Heart right ventricle (tissue), 16 donors: ENCODE measurements at places on chromosomes 11 and 22.

GRCh38 chr22:29342177-29342576 is 26.7 kb upstream of the RASL10A start:
- peaks cover 30% of the 10 kb centered on the region for H3K4me1 ChIP-seq
- peak overlapping the region; percentile 53 for H3K27ac ChIP-seq
- H3K36me3 ChIP-seq: peaks cover 90% of the 10 kb centered on the region
- no peaks in the 10 kb centered on the region for H3K27me3 ChIP-seq

DNA sequence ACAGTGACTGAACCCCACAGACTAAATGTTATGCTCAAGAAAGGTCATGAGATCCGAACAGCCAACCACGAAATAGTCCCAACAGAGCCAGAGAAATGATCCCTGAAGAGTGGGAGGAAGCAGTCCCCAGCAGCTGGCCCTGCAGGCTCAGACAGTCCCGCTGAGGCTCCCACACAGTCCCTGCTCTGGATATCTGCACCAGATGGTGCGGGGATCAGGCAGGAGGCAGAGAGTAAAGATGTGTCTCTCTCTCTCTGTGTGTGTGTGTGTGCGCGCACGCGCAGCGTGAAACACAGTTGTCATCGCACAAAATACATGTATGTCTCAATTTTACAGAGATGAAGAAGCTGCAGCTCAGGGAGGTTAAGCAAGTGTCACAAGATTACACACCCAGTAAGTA is 27.9 kb downstream of the GUCY1A2 start:
- no peaks in the 10 kb centered on the region for H3K36me3 ChIP-seq
- H3K27me3 ChIP-seq: no peaks in the 10 kb centered on the region
- peaks cover 15% of the 10 kb centered on the region for H3K4me1 ChIP-seq
- DNase-seq: peak; percentile 45

GRCh38 chr11:13120691-13121090 is 111.6 kb downstream of the RASSF10 start:
- H3K27ac ChIP-seq: no peak overlapping the region
- no peak for DNase-seq
- no peak overlapping the region for H3K4me3 ChIP-seq
- H3K4me1 ChIP-seq: no peaks in the 10 kb centered on the region

GRCh38 chr11:45818961-45819605 is 14.1 kb downstream of the SLC35C1 start:
- no peak for DNase-seq
- no peaks in the 10 kb centered on the region for H3K36me3 ChIP-seq
- H3K4me1 ChIP-seq: no peaks in the 10 kb centered on the region
- no peak overlapping the region for H3K4me3 ChIP-seq
- H3K27ac ChIP-seq: no peak overlapping the region

DNA sequence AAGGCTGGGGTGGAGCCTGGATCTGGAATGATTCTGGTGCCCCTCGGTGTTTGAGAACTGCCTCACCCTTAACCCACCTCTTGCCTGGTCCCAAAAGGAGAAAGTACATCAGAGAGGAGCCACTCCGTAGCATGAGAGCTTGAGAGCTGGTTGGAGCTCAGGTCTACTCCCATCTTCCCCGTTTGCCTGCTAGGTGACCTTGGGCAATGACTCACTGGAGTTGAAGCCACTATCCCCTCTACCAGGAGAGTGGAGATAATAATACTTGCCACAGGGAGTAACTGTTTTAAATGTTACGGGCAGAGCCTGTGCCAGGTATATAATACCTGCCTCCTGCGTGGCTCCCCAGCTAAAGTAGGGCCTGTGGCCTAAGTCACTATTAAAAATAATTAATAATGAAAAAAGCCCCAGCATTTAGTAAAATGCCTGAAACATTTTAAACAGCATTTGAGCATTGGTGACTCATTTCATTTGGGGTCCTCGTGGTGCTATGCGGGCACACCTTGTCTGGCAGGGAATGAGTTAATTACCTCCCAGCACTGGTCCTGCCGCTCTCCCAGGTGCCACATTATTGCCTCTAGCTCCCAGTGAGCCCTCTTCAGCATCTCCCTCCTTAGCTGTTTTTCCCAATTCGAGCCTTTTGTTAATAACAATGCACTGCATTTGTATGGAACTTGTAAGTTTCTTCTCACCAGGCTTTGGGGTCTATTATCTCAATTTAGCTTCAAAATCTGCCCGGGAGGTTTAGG is 22.5 kb downstream of the CYTH4 start:
- H3K27me3 ChIP-seq: peaks cover 9% of the 10 kb centered on the region
- H3K4me1 ChIP-seq: peaks cover 33% of the 10 kb centered on the region
- peak overlapping the region; percentile 15 for H3K27ac ChIP-seq
- no peak overlapping the region for H3K4me3 ChIP-seq

DNA sequence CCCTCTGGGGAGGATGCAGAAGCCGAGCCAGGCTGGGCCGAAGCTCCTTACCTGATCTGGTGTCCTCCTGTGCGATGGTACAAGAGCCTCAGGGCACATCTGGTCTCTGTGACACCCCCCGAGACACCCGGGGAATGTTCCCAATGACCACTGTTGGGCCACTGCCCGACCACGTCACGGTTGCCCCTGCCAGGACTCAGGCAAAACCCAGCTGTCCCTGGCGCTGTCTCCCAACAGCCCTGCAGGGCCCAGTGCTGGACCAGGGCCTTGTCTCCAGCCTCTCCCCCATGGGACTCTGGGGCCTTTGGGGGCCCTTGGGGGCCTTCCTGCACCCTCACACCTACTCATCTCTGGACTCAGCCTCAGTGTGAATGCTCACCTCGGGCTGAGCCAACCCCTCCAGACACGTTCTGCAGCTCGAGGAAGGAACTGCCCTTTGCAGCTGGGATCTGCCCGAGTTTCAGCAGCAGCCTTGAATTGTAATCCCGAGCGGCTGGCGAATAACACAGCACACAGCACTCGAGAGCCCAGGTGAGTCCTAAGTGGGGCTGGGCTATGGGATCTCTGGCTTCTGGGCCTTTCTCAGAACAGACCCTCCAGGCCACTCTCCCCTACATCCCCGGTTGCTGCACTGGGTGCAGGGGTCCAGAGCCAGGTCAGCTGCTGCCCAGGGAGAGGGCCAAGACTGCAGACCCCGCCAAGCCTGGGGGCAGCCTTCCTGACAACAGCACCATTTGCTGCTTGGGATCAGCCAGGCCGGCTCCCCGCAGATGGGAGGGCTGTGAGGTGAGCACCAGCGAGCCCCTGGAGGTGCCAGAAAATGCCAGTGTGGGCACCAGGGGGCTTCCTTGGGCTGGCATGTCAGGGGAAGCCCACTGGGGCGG is 39.8 kb downstream of the RTN4R start:
- H3K36me3 ChIP-seq: no peaks in the 10 kb centered on the region
- H3K4me3 ChIP-seq: no peak overlapping the region
- no peak overlapping the region for H3K27ac ChIP-seq

DNA sequence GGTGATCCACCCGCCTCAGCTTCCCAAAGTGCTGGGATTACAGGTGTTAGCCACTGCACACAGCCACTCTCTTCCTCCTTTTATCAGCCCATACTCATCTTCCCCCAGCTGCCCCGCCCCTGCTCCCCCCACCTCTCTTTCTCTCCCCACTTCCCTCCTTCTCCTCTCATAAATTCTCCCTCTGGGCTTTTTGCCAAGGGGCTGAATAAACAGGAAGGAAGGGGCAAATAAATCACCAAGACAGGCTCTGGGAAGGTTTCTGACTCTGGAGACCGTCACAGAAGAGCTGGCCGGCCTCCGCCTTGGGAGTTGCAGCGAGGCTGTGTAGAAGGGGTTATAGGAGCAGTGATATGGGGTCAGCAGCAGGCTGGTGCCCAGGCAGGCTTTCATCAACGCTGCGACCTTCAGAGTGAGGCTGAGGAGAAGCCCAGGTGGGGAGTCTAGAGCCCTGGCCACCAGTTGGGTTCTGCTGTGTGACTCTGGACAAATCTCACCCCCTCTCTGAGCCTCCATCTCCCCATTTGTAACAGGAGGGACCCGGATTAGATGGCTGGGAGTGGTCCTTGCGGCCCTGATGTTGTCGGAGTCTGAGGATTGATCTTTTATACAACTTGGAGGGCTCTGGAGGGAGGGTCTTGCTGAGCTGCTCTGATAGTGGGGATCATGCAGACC is 62.6 kb upstream of the RASD2 start:
- peak overlapping the region; percentile 60 for H3K27ac ChIP-seq
- H3K4me3 ChIP-seq: no peak overlapping the region
- H3K36me3 ChIP-seq: no peaks in the 10 kb centered on the region
- DNase-seq: peak; percentile 50
- H3K27me3 ChIP-seq: peaks cover 4% of the 10 kb centered on the region

DNA sequence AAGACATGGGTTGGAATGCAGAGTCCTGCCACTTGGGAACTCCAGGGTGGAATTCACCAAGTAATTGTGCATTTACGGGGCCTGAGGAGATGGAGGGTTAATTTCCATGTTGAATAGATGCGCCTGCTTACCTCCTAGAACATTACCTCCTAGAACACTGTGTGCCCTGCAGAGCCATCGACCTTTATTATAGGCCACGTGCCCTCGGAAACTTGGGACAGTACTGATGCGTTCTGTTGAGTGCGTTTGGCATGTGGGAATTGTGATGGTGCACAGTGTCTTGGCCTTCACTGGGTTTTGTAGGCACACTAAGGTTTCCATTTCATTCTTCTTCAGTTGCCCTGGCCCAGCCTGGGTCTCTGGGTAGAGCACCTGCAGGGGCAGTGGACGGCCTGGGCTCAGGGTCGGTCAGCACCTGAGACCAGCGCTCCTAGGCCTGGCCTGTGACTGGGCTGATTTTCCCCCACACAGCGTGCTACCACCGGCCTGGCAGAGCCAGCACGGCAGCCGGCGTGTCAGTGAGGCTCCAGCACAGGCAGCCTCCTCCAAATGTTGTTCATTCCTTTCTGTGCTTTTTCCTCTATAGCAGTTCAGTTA is 12.7 kb downstream of the TRMU start:
- DNase-seq: no peak
- peaks cover 19% of the 10 kb centered on the region for H3K36me3 ChIP-seq
- peaks cover 57% of the 10 kb centered on the region for H3K4me1 ChIP-seq
- H3K27ac ChIP-seq: peak overlapping the region; percentile 72

GRCh38 chr11:105975128-105975527 is 46.9 kb downstream of the MSANTD4 start:
- no peak overlapping the region for H3K27ac ChIP-seq
- no peaks in the 10 kb centered on the region for H3K36me3 ChIP-seq
- H3K4me3 ChIP-seq: no peak overlapping the region
- H3K27me3 ChIP-seq: no peaks in the 10 kb centered on the region
- DNase-seq: no peak

- peaks cover 33% of the 10 kb centered on the region for H3K4me1 ChIP-seq
- DNase-seq: no peak
- peaks cover 61% of the 10 kb centered on the region for H3K36me3 ChIP-seq
- no peak overlapping the region for H3K27ac ChIP-seq
- H3K27me3 ChIP-seq: no peaks in the 10 kb centered on the region
These were observed 15.9 kb downstream of the NUP98 start for GRCh38 chr11:3781423-3781822.

DNA sequence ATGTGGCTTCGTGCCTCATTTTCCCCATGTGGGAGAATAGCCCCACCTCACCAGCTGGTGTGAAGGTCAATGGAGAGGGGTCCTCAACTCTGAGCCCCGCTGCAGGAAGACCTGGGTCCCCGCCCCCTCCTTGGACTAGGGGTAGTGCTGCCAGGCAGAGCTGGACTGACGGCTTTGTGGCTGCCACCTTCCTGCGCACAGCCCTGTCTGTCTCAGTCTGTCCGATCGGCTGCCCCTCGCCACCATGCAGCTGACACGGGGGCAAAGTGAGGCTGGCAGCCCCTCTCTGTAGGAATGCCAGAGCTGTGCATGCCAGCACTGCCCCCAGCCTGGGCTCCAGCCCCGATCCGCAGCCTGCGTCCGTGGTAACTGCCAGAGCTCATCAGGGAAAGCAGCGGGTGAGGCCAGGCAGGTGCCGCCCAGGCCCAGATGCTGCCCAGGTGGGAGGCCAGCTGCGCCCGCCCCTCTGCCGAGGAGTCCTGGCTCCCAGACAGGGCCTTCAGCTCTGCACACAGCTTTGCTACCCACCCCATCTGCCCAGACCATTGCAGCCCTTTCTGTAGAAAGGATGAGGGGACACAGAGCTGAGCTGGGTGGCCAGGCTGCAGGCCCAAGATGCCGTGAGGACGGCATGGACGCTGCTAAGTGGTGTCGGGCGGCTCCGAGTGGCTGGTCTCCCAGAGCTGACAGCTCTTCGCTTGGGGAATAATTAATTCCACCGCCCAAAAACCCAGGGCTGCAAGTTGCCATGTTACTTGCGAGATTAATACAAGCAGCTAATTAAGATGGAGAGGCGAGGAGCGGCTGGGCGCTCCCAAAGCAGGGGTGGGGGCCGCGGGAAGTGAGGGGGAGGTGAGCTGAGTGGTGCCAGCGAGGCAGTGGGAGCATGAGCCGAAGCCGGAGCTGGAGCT is 19.5 kb upstream of the FLRT1 start:
- peaks cover under 1% of the 10 kb centered on the region for H3K4me1 ChIP-seq
- no peak for DNase-seq
- no peak overlapping the region for H3K27ac ChIP-seq
- H3K27me3 ChIP-seq: no peaks in the 10 kb centered on the region
- no peaks in the 10 kb centered on the region for H3K36me3 ChIP-seq

GRCh38 chr22:36257948-36258670 is 5.2 kb downstream of the APOL1 start:
- peaks cover 5% of the 10 kb centered on the region for H3K36me3 ChIP-seq
- H3K4me1 ChIP-seq: peaks cover 27% of the 10 kb centered on the region
- H3K4me3 ChIP-seq: no peak overlapping the region

DNA sequence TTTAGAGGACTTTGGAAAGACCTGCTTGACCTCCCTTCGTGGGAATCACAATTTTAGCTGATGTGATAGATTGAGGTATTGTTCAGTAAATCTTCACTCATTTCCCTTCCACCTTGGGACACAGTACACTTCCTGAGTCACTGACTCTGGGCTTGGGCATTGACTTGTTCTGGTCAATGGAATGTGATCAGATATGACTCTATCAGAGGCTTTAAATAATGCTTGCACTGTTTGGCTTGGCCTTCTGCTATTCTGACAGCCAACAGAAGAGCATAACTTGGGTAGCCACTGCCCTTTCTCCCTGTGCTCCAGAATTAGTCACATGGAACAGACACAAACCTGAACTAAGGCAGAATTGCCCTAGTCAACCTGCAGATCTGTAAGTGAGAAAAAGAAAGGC is 12.5 kb downstream of the PRR5L start:
- H3K4me3 ChIP-seq: no peak overlapping the region
- H3K36me3 ChIP-seq: no peaks in the 10 kb centered on the region
- no peaks in the 10 kb centered on the region for H3K27me3 ChIP-seq
- H3K4me1 ChIP-seq: peaks cover 12% of the 10 kb centered on the region
- H3K27ac ChIP-seq: no peak overlapping the region

DNA sequence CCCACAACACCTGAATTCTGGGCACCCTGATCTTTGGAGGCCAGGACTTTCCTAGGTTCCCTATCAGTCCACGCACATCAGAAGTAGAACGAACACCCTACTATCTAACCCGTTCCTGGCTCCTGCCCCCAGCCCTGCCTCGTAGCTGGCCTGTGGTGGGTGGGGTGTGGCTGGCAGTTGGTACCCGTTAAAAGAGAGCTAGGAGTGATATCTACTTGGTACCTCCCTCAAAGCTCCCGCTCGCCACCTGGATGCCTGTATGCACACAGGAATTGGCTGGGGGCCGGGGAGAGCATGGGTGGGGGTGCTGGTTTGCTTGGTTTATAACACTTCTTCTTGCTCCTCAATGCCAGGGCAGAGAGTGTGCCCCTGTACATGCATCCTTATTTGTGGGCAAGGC is 14.0 kb upstream of the NECTIN1 start:
- no peak overlapping the region for H3K27ac ChIP-seq
- peaks cover 47% of the 10 kb centered on the region for H3K27me3 ChIP-seq
- peaks cover 4% of the 10 kb centered on the region for H3K4me1 ChIP-seq
- no peaks in the 10 kb centered on the region for H3K36me3 ChIP-seq
- H3K4me3 ChIP-seq: no peak overlapping the region

GRCh38 chr11:92766698-92767097 is 202.8 kb upstream of the MTNR1B start:
- H3K27me3 ChIP-seq: no peaks in the 10 kb centered on the region
- H3K27ac ChIP-seq: no peak overlapping the region
- H3K36me3 ChIP-seq: no peaks in the 10 kb centered on the region
- no peak overlapping the region for H3K4me3 ChIP-seq
- no peak for DNase-seq
